ENCODE measurements at places on chromosomes 1 and 21.

GRCh38 chr1:221030990-221031389 lies 151.7 kb downstream of the HLX start:
- DNase-seq = no peak

DNA sequence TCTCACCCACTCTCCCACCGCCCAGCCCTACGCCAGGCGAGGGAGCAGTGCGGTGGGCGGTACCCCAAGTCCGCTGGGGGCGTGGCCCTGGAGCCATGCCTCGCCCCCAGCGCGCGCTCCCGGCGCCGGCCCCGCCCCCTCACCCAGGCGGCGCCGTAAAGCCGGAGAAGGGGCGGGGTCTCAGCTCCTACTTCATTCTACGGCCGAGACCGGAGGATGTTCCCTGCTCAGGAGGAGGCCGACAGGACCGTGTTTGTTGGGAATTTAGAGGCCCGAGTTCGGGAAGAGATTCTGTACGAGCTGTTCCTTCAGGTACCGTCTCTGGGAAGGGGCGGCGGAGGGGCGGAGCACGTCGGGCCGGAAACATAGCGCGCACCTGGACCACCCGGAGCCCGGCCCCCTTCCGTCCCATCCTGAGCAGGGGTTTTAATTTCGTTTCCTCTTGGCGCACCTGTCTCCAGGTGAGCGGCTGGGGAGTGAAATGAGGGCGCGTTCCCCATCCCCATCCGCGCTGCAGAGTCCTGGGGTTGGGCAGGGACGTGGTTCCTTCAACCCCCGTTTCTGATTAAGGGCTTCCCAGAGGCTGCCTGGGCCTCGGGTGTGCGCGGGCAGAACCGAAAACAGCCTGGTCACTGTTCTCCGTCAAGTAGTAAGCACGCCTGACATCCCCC lies at the start of gene RBM11:
Gene RBM11, plus strand, starts transcription at position 187 of the 671 bp plus-strand sequence. Its CDS starts 30 bp downstream, at position 217.
- peak; percentile 51 for DNase-seq

DNA sequence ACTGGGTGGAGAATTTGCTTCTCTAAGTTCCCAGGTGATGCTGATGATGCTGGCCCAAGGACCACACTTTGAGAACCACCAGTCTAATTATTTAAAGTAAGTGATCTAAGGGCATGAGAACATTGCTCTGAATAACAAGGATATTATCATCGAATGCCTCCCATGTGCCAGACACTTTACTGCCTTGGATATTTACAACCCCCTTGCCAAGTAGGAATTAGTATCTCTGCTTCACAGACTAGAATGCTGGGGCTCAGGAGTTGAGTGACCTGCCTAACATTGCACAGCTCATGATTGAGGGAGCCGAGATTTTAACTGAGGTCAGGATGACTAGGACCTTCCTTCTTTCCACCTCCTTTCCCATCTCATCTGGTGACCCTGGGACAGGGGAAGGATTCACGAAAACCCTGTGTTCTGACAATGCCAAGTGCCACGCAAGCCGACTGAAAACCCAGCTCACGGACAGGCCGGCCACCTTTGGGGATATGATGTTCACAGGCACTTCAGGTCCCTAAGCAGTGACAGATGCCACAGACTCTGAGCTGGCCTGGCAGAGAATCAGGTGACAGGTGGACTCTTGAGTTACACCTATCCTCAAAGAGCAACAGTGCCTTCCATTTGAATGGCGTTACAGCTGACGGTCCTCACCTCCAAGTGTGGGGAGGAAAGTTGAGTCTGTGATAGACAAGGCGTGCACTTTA lies 230.7 kb downstream of the TOMM20 start:
- DNase-seq = no peak

DNA sequence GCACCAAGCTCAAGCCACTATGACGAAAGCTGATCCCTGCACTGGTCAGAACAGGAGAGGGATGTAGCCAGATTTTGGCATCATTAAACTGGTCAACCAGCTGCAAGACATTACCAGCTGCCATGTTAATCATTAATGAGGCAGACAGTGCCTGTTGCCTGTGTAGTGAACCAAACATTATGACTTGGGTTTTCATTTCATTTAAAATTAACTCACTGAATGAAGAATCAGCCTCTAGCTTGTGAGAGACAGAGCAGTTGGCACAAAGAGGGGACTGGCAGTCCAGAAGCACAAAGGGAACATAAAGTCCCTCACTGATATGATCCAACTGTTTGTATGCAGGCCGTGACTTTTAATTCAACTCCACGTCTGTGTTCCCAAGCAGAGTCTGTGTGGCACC lies 318.9 kb downstream of the SEC16B start:
- DNase-seq = no peak

- no peak for DNase-seq
Observed at GRCh38 chr1:31545927-31546540, 30.3 kb upstream of the TINAGL1 start.

DNA sequence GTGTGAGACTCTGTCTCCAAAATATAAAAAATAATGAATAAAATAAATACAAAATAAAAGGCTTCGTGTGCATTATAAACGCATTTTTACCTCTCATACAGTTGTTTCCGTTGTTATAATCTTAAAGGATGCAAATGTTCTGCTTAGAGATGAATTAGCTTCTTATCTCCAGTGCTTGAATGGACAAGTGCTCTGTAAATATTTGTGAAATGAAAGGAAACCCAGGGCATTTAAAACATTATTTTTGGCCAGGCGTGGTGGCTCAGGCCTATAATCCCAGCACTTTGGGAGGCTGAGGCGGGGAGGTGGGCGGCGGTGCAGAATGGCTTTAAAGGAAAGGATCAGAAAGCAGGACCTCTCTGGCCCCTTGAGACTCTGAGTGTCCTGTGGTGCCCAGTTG lies 94.5 kb downstream of the HUNK start:
- no peak for DNase-seq

DNA sequence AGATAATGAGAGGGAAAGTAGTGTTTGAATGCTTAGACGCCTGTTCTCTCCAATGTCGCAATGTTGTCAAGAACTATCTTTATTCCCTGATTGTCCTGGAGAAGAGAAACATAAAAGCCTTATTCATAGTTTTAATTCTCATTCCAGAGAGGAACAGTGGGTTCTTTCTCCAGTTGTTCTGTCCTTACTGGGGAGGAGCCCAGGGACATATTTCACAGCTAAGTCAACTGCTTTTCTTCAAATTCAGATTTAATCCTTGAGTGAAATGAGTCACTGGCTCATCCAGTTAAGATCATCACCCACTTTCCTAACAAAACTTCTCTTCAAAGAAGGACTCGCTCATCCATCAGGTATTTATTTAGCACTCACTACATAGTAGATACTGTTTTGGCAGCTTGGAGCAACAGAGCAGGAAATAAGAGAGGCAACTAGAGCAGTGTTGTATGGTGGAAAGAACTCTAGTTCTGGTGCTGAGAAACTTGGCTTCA lies 365.7 kb upstream of the USP24 start:
- DNase-seq = no peak

DNA sequence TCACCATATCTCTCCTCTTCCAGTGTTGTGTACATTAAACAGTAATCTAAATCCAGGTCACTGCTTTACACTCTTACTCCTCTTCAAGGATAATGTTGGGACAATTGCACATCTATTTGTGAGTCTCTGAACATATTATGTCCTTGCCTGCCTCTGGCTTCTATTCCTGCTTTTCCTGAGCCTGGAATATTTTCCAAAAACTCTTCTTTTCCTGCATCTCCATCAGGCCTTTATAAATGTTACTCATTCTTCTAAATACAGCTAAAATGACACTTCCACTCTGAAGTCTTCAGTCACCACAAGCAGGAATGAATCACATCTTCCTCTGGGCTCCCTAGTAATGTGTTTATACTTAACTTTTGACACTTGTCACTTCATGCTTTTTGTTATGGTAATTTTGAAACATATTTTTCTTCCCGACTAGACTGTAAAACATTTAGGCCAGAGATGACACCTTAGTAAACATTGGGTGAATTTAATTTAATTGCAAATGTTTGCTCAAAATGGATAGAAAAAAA lies 396.0 kb downstream of the LRRIQ3 start:
- DNase-seq = no peak

DNA sequence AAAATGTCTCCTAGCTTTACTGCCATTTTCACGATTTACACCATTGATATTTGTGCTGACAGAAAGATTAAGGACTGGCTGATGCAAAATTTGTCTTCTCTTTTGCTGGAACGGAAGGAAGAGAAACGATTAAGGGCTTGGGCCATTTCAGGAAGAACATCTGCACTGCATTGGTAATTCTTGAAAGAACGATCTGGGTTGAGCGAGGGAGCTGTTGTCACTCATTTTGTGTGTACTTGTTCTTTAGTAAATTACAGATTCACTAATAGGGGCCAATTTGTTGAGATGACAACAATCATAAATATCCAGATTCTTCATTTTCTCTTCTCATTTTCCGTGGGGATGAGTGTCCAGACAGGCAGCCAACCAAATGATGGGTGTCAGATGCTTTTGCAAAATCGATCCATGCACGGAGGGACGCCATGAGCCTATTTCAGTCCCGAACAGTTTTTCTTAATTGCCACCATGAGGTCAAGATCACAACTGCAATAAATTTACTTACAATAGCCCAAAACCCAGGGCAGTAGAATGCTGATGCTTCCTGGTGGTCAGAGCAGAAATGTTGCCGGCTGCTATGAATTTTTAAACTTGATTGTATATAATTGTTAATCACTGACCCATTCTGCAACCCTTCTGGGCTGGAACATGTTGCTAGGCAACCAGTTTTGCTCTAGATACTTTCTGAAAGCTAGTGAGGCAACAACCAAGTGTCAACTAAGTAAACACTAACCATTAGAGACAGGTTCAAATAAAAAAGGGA lies 132.4 kb upstream of the TIAM1 start:
- DNase-seq = no peak

DNA sequence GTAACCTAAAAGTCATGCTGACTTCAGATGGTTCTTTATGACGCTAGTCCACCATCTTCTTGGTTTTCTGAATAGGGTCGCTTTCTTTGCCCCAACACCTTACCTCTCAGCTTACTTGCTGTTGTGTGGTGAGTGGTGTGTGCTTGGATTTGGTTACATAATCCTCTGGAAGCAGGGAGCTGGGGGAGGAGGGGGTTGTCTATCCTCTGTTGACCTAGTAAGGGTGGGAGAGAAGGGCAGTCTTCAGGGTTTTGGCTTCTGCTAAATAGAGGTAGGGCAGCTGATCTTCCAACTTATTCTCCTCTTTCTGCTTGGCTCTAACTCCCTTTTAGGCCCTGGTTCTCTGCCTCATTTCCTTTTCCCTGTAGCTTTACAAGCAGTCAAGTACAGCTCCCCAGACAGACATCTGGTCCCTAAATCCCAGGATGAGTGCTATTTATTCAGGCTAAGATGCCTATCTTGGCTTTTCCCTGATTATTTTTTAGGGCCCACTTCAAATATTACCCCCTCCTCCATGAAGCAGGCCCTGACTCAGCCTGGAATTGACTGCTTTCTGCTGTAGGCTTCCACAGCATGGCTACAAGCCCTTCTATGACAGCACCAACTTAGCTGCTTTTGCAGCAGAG lies 6.4 kb upstream of the REN start:
- no peak for DNase-seq

DNA sequence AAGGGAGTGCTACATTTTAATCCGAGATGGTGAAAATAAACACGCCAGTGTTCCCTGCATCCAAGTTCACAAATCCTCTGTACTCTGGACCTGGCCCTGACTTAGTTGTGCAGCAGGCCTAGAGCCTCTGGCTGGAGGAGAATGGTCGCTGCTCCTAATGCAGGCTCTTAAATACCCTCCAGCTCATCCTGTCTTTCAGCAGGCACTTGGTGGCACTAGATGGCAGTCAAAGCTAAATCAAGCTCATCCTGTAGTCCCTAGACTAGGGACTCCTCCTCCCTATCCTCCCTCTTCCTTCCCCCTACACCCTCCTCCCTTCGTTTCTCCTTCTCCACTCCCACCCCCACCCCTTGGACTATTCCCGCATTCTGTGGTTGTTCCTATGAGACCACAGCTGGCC lies 41.6 kb upstream of the MTR start:
- no peak for DNase-seq

- DNase-seq = peak; percentile 39
Observed at GRCh38 chr1:232635778-232636356, 5.9 kb upstream of the SIPA1L2 start.

- no peak for DNase-seq
Observed at GRCh38 chr1:223374064-223374610, 10.2 kb upstream of the SUSD4 start.

GRCh38 chr1:201444792-201445191 lies 23.3 kb upstream of the TNNI1 start:
- no peak for DNase-seq

GRCh38 chr1:187568067-187568466 lies 739.3 kb downstream of the PLA2G4A start:
- DNase-seq = no peak

- DNase-seq = no peak
Observed at GRCh38 chr1:109932679-109933078, 22.0 kb downstream of the CSF1 start.

DNA sequence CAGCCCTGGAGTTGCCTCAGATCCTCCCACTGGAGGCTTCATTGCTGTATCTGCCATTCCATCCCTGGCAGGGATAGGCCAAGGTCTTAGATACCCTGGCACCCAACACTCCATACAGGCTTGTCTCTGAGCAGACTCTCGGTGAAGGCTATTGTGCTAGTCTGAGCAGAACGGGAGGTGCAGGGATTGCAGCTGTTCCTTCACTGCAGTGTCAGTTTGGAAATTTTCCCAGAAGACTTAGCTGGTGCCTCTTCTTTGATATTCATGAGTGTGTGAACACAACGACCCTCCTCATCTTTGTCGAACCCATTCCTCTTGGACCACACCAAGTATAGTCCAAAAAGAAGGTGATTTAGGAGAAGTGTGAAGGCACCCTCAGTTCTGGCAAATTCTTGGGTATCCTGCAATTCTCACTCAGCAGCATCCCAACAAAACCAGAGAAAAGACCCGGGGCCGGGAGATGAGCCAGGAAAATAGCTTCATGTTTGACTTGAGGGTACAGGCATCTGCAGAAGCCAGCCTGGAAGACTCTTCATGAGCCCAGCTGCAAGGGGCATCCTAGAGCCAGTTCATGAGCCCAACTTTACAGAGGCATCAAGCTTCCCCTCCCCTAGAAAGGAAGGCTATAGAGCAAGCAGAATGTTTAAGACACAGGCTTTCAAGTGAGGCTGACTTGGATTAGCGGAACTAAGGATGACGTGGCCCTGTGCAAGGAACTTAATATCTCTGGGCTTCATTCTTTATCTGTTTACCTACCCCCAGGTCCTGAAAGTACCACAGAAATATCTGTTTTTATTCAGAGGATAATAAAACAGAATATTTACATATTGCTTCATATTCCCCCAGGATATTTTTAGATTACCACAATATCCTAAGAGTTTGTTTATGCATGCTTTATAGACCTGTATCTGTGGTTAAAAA lies 38.8 kb upstream of the HAO2 start:
- DNase-seq = no peak

GRCh38 chr1:18778437-18778836 lies 81.0 kb downstream of the TAS1R2 start:
- no peak for DNase-seq

DNA sequence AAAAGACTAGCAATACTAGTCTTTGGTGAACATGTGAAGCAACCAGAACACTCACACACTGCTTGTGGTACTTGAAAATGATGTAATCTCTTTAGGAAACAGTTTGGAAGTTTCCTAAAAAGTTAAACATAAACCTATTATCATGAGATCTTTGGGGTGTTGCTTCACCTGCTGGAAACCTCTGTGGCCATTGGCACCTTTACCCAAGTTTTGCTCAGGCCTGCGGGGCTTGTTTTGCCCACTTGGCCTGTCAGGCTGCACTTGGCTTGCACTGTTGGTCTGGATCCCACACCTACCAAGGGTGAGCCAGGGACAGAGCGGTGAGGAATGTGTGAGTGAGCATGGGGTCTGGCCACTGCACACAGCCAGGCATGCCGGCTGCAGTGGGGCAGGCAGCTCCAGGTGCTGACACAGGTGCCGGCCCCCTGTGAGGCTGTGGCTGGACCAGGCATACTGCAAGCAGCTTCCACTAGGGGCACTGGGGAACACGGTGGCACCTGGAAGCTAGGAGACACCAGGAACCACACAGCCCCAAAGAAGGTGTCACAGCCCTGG lies 14.4 kb upstream of the FNBP1L start:
- DNase-seq = no peak

Data from immature natural killer cell (primary cell).